Stimulated activated CD4-positive, alpha-beta T cell treated with anti-CD3 and anti-CD28 coated beads, TNF-alpha, amount 100 ng/mL, for 24 hours (primary cell): ENCODE measurements at places on chromosomes 1 and 21.

DNA sequence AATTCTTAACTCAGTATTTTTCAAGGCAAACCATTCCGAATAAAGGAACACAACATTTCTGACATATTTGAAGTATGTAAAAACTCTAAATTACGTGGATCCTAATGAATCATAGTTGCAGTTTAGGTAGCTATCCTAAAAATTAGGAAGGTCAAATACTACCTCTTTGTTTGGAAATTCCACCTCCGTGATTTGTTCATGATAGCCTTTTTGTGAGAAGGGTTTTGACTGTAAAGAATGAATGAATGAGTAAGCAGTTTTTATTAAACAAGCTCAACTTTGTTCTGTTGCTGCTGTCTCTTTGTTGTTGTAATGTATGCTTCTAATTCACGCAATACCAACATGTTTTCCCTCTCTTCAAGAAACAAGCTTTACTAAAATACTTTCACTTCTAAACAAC is 840.4 kb downstream of the USP25 start:
- DNase-seq = no peak

- DNase-seq = no peak
Measured at GRCh38 chr1:235720544-235720943, 71.0 kb upstream of the GNG4 start.

- no peak for DNase-seq
Measured at GRCh38 chr1:165854101-165854845, 26.9 kb downstream of the UCK2 start.

- no peak for DNase-seq
Measured at GRCh38 chr1:239587066-239587465, 200.7 kb downstream of the CHRM3 start.

GRCh38 chr1:201712387-201713085 is 116.4 kb upstream of the IPO9 start:
- no peak for DNase-seq

DNA sequence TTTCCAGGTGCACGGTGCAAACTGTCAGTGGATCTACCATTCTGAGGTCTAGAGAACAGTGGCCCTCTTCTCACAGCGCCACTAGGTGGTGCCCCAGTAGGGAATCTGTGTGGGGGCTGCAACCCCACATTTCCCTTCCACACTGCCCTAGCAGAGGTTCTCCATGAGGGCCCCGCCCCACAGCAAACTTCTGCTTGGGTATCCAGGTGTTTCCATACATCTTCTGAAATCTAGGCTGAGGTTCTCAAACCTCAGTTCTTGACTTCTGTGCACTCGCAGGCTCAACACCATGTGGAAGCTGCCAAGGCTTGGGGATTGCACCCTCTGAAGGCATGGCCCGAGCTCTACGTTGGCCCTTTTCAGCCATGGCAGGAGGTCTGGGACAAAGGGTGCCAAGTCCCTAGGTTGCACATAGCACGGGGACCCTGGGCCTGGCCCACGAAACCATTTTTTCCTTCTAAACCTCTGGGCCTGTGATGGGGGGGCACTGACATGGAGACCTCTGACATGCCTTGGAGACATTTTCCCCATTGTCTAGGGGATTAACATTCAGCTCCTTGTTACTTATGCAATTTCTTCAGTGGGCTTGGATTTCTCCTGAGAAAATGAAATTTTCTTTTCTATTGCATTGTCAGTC is 10.0 kb downstream of the HS2ST1 start:
- DNase-seq = no peak

- DNase-seq = no peak
Measured at GRCh38 chr1:178682886-178683285, 42.2 kb upstream of the RALGPS2 start.

- DNase-seq = no peak
Measured at GRCh38 chr21:33023574-33024200, 2.0 kb upstream of the OLIG2 start.

GRCh38 chr1:117633423-117633822 is 27.6 kb downstream of the TENT5C start:
- DNase-seq = no peak

DNA sequence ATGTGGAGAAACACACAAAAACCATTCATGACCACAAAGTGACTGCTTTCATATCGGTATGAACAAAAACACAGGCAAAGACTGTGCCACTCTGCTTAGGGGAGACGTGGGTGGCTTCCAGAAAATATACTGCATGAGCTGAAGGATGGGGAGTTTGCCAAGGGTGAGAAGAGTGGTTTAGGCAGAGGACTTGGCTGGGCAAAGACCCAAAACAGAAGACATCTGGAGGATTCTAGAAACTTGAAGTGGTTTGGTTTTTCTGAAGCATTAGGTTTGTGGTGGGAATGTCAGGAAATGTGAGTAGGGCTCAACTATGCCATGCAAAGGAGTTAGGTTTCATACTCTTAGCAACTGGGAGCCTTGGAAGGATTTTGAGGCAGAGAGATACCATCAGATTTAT is 26.6 kb upstream of the DNM3 start:
- DNase-seq = no peak

GRCh38 chr1:31112266-31112935 is 46.9 kb upstream of the PUM1 start:
- no peak for DNase-seq

DNA sequence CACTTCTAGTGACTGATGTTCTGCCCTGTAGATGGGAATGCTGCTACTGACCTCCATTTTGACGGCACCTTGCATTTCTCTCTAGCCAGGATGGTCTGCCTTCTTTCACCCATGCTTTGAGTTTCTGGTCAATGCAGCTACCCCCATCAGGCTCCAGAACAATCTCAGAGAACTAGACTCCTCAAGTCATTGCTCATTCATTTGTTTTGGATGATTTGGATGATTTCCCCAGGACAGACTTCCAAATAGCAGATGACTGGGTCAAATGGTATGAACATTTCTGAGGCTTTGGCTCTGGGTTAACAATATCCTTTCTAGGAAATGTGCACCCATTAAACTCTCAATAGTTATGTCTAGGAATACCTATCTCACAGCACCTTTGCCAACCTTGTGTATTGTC is 63.9 kb downstream of the CSMD2 start:
- DNase-seq = no peak
